ENCODE measurements at places on chromosomes 3 and 15.

DNA sequence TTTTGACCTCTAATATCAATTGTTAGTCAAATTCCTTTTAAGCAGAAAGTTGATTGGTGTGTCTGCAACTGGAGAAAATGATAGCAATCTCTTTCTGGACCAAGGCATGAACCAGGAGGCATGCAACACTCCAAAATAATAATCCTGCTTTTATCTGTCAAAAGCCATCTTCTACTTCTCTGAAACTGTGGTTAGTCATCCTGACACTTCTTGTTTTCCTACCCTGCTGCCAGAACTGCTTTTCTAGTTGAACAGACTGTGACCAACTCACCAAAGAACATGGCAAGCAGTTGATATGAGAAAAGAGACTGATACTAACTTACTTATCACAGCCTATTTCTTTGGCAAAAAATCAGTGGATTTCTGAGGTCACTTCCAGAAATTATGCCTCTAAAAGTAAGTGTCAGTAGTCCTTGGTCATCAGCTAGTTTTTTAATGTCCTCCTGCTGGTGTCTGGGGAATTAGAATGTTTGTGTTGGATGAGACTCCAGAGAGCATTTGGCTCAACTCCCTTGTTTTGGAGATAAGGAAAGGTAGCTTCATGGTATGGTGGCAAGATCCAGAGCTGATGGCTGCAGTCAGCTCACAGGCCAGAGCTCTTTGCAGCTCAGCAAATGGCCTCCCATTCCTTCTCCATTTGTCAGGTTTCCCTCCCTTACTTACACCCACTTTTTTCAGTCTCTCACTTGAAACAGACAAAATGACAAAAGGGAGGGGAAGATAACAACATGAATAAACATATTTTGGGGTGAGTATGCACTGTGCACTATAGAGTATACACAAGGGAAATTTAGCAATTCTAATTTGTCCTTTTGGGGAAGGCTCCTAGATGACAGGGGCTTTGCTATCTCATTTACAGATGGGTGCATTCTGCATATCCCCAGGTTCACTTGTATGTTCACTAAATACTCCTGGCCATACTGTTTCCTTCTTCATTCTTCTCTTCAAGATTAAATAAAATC is 7.0 kb downstream of the CRYGS start:
- DNase-seq, result no peak

DNA sequence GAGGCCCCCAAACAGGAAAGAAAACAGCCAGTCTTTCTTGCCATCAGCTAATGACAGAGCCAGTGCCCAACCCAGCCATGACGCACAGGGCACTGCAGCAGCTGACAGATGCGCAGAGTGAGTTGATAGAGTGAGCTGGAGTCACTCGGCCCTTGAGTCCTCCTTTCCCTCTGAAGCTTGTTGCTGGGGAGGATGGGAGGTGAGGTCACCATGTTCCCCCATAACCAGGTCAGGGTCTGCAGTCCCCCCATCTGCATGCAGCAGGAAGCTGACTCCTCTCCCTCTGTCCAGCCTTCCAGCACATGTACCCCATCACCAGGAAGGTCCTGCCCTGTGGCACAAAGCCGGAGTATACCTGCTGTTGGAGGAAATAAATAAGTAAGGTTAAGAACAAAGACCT is 174.6 kb downstream of the ABHD5 start:
- DNase-seq, result no peak

DNA sequence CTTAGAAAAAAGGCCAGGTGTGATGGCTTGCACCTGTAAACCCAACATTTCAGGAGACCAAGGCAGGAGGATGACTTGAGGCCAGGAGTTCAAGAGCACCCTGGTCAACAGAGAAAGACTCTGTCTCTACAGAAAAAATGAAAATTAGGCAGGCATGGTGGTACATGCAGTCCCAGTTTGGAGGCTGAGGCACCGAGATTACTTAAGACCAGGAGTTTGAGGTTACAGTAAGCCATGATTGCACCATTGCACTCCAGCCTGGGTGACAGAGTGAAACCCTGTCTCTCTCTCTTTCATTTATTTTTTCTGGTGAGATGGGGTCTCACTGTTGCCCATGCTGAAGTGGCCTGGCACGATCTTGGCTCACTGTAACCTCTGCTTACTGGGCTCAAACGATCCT is 24.7 kb downstream of the IP6K1 start:
- DNase-seq, result no peak

DNA sequence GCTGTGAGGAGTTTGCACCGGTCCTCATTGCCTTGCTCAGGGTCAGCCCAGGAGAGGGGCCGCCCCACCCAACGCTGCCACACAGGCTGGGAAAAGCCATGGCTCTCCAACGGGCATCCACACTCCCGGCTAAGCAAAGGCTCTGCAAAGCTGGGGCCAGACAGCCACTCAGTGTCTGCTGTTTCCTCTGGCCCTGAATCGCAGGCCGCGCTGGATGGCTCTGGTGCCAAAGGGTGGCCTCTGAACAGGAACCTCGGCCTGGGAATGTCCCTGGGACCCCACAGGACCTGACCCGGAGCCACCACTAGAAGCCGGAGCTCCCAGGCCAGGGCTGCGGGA is 42.9 kb downstream of the RPN1 start:
- no peak for DNase-seq

- DNase-seq, result no peak
These were observed 356.6 kb upstream of the ADAMTS9 start for GRCh38 chr3:65044401-65044800.

DNA sequence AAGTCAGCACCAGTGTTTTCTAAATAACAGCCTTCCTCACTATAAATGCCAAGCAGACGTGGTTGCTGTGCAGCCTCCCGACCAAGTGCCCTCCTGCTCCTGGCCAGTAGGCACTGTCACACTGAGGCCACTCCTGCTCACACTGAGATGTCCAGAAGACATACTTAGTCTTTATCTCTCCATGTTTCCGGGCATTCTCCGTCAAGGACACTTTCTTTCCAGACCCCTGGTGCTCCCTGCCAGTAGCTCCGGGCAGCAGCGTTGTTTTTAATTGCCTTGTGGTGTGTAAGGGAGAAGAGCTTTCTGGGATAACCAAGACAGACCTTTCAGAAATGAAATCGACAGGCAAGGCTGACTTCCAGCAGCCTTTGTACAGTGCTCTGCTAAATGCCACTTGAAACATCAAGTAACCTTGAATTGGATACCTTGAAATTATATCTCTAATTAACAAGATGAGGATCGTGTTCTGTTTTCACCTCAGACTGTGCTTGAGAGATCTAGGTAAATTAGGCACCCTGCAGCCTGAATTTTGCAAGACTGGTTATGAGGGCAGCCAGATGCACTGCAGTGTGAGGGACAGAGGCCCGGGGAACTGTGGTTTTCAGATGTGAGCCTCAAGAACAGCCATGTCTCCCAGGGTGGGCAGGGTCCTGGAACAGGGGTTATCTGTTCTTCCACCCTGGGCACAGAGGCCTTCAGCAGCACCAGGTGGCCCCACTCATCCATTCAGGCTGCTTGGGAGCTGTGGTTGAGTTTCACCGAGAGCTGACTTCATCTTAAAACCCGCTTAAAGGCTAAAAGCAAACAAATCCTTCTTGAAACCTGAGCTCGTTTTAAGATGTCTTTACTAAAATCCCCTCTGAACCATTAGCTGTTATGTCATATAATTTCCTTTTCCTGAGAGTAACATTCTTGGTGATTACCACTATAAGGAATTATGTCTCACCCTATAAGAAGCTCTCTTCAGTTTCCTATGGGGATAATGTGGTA is 105.5 kb upstream of the IL12A start:
- DNase-seq, result peak; percentile 90

GRCh38 chr3:10771486-10772270 is 44.4 kb upstream of the SLC6A11 start:
- no peak for DNase-seq

DNA sequence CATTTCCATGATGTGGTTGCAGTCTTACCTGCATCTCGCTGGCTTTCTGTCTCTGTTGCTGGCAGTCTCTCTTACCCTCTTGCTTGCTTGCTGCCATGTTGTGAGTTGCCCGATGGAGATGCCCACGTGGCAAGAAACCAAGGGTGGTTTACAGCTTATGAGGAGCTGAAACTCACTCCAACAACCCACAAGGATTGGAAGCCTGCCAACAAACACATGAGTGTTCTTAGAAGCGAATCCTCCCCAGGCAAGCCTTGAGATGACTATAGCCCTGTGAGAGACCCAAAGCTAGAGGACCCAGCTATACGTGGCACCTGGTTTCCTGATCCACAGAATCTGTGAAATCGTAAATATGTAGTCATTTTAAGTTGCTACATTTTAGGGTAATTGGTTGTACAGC is 490.9 kb upstream of the ADAMTS9 start:
- DNase-seq, result peak; percentile 39

DNA sequence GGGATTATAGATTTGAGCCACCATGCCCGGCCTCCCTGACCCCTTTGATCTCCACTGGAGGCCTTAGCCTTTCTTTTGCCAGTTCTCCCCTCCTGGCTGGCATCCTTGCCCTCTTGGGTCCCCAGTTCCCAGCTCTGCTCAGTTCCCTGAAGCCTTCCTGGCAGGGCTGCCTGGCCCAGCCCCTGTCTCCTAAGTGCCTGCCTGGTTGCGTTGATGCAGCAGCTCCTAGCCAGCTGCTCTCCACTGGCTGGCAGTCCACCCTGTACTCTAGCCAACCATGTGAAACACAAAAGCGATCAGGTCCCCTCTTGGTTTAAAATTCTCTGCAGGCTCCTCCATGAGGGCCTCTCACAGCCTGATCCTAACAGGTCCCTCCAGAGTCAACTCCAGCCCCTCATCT is 184.7 kb downstream of the RAB11A start:
- no peak for DNase-seq

GRCh38 chr3:139811331-139811730 is 123.7 kb upstream of the CLSTN2 start:
- no peak for DNase-seq

DNA sequence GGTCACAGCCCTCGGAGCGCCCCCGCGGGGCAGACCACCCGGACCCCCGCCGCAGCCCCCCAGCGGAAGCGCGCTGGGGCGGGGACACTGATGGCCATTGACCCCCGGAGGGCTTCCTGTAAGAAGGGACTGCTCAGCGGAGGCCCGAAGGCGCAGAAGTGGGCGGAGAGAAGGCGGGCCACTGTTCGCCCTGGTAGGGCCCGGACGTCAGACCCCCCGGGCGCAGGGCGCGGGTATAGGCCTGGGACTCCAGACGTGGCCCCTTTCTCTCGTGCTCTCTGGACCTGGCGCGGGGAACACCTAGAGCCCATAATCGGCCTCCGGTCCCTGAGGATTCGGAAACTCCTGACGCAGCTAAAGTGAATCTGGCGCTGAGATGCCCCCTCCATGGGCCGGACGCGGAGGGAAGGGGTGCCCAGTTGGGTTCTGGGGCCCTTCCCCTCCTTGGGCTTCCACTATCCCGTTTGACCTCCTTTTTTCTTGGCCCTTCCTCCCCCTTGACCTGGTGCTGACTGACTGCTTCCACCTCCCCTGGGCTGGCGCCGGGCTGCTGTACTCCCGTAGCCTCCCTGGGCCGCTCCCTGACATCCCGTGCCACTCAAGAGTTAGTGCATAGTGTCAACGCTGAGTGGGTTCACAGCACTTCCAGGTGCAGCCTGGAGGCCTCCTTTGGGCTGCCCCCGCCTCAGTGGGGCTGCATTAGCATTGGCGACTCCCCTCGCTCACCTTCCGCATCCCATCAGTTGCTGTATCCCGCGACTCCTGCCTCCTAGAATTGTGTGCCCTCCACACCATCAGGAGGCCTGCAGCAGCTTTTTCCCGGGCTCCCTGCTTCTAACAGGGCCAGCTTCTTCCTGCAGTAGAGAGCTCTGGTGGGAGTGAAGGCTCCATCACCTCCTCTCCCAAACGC is 694 bp downstream of the ABTB1 start:
- DNase-seq, result peak; percentile 53

GRCh38 chr15:37038716-37039106 is 61.6 kb downstream of the MEIS2 start:
- DNase-seq, result no peak

DNA sequence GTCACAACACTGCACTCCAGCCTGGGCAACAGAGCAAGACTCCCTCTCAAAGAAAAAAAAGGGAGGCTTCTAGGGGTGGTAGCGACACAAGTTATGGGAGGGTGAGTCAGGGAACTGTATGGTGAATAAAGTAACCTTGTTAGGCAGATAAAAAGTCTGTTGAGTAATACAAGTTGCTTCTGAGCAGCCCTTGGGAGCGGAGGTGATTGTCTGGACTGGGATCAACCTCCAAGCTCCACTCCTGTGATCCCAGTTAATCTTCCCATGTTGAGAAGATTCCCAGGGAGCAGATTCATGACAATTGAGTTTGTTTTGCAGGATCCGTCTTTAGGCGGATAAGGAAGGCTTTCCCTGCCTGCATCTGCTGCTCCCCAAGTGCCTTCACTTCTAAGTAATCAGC is 335.9 kb downstream of the THSD4 start:
- no peak for DNase-seq

DNA sequence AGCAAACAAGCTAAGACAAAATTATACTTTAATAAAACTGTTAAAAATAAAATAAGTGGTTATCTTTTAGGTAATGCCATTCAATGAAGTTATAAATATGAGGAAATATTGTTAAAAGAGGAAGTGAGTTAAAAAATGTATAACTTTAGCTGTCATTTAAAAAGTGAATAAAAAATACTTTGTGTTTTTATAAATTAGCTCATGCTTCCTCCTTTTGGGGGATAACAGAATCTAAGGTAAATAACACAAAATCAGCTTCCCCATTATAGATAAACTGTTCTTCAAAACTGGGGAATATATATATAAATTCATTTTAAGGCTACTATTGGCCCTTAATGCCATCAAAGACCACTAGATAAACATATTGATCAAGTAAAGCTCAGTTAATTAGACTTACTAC is 113.7 kb upstream of the AADACL2 start:
- no peak for DNase-seq

DNA sequence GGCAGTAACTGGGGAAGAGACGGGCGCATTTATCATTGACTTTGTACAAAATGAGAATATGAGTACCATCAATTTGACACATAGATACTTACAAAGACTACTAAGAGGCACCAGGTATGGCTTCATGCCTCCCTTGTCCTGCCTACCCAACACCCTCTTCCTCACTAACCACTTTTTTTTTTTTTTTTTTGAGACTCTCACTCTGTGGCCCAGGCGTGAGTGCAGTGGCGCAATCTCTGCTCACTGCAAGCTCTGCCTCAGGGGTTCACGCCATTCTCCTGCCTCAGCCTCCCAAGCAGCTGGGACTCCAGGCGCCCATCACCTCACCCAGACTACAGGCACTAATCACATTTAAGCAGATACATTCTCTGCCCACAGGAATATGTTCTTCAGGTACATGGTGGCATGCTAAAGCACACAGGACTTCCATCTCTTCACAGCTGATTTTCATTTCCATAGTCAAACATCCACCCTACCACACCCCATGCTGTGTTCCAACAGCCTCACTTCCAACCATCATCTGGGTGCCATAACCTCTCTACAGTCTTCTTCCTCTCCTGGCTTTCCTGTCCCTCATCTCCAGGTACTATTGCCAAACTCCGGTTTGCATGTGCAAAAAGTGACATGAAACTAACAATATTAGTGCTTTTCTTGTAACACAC is 41.7 kb downstream of the RAB27A start:
- no peak for DNase-seq

All from fibroblast of skin of right quadriceps (primary cell).